ENCODE measurements at places on chromosomes 1 and 21. TPM values are rescaled to one million over a fixed set of nuclear protein-coding genes. Genes with fewer than 3 reads are reported as not detected.

CLCA4 gene
- total RNA-seq, result not detected

OXCT2 gene
- total RNA-seq, result 0.22 TPM

CDKN2C gene
- 30.2 TPM for total RNA-seq

SHC1 gene
- 86.2 TPM for total RNA-seq

KCNJ10 gene
- total RNA-seq, result not detected

C1orf185 gene
- total RNA-seq, result not detected

ERICH3 gene
- not detected for total RNA-seq

MATN1 gene
- 0.17 TPM for total RNA-seq

BRDT gene
- not detected for total RNA-seq

VWA5B1 gene
- not detected for total RNA-seq

CDCA8 gene
- total RNA-seq, result 42.8 TPM

NBPF6 gene
- total RNA-seq, result 0.39 TPM

KRTAP25-1 gene
- total RNA-seq, result not detected

STIL gene
- 28.4 TPM for total RNA-seq

BGLAP gene
- total RNA-seq, result 1.9 TPM

ACKR1 gene
- total RNA-seq, result not detected

TMEM240 gene
- total RNA-seq, result 0.39 TPM

HSD3B1 gene
- total RNA-seq, result not detected

FAM151A gene
- total RNA-seq, result not detected

FAM177B gene
- total RNA-seq, result not detected

NT5C1A gene
- total RNA-seq, result 1.1 TPM

FHAD1 gene
- total RNA-seq, result not detected

SYCP1 gene
- not detected for total RNA-seq

UBL4B gene
- not detected for total RNA-seq

SPRR4 gene
- total RNA-seq, result not detected

CNKSR1 gene
- 3.9 TPM for total RNA-seq

SPRR1B gene
- not detected for total RNA-seq

FALEC gene
- not detected for total RNA-seq

SMYD2 gene
- 26.8 TPM for total RNA-seq

TESK2 gene
- total RNA-seq, result 2.8 TPM

CHRM3 gene
- total RNA-seq, result not detected

CTH gene
- total RNA-seq, result 6.3 TPM

RGSL1 gene
- not detected for total RNA-seq

B3GALT2 gene
- total RNA-seq, result 2.9 TPM

C1orf141 gene
- total RNA-seq, result not detected

LDLRAP1 gene
- 23.3 TPM for total RNA-seq

ZBED6 gene
- 23.7 TPM for total RNA-seq

RUNX1 gene
- 58.5 TPM for total RNA-seq

ATP1A4 gene
- total RNA-seq, result not detected

RASSF5 gene
- total RNA-seq, result 252 TPM

BTG3 gene
- total RNA-seq, result 57.6 TPM

CELA3B gene
- not detected for total RNA-seq

PLPP3 gene
- not detected for total RNA-seq

PLEKHA6 gene
- 0.32 TPM for total RNA-seq

LRRC71 gene
- not detected for total RNA-seq

CCDC18 gene
- total RNA-seq, result 20.2 TPM

COL18A1 gene
- 7.8 TPM for total RNA-seq

SAMSN1 gene
- total RNA-seq, result 140 TPM

USH2A gene
- not detected for total RNA-seq

OR2L8 gene
- total RNA-seq, result not detected

GNG4 gene
- total RNA-seq, result 3.7 TPM

OR2L5 gene
- not detected for total RNA-seq

CD5L gene
- total RNA-seq, result not detected

CIART gene
- 1.1 TPM for total RNA-seq

ACTN2 gene
- total RNA-seq, result not detected

SETDB1 gene
- total RNA-seq, result 65.0 TPM

CENPL gene
- total RNA-seq, result 28.8 TPM

KRTAP13-2 gene
- not detected for total RNA-seq
